Lung microvascular endothelial cell (primary cell): ENCODE measurements at places on chromosomes 4 and X.

GRCh38 chr4:88660446-88661294, 37.0 kb downstream of the NAP1L5 start:
- no peak for DNase-seq

GRCh38 chr4:37685161-37685822, 884 bp downstream of the RELL1 start:
- DNase-seq, result peak; percentile 14

DNA sequence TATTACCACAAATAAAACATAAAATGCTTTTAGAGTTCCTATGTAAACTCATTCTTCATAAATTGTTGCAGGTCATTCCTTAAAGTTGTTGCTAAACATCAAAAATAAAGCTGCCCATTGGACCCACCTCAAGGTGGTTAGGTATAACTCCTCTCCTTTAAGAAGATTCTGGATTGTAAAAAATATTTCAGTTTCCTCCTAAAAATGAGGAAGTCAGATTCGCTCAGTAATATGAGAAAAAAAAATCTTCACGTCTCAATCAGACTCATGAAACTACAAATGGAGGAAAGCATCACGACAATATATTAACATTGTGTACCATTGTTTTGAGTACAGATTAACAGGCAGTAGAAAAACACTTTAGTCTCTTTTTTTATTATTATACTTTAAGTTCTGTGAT, 105.9 kb downstream of the DDX60 start:
- DNase-seq, result no peak

- no peak for DNase-seq
Measured at GRCh38 chr4:55965585-55965984, 16.8 kb downstream of the CEP135 start.

DNA sequence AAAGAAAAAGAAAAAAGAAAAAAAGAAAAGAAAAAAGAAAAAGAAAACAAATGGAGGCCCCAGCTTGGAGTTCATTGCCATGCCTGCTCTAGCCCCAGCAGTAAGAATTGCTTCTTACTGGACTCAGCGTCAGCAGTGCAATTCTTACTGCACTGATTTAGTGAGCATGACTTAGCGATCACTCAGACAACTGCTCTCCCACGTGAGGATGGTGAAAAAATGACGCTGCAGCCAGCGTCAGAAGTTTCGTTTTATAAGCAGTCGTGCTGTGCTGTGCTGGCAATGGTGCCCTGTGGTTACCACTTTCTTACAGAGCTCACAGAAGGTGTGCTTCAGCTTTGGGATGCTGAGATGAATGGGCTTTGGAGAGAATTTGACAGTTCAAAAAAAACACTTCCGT, 68.3 kb upstream of the DDX3X start:
- no peak for DNase-seq

GRCh38 chr4:180190382-180190781, 2052.8 kb upstream of the TENM3 start:
- no peak for DNase-seq

- DNase-seq, result peak; percentile 24
Measured at GRCh38 chr4:17762726-17763125, 18.7 kb downstream of the FAM184B start.

DNA sequence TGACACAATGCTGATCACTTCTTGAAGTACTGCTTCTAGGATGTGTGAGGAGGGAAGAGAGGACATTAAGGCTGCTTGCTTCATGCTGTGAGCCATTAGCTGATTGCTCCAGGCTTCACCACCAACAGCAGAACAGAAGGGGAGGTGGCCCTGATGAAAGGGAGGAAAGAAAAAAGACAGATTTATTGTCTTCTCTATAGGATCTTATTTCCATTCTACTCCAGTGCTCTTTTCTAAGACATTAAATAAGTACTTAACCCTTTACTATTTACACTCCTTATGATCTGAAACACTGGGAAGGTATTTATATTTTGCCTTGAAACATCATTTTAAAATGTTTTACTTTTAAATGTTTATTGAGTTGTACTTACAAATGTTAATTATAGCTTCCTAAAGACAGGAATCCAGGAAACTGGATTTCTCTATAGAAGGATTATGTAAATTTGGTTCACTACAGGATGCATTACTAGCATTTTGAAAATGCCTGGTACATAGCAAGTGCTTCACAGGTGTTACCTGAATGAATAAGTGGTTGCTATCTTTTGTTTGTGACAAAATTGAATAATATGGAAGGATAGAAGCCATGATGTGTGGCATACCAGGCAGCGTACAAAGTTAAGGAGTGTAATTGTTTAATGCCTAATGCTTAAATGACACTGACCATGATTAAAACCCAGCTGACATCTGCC, 680.9 kb upstream of the ATOH1 start:
- DNase-seq, result no peak

- no peak for DNase-seq
Measured at GRCh38 chrX:56974408-56974807, 20.9 kb downstream of the SPIN3 start.

GRCh38 chr4:75781305-75781704, 56.9 kb downstream of the USO1 start:
- DNase-seq, result no peak

- peak; percentile 41 for DNase-seq
Measured at GRCh38 chr4:9765091-9765490, 16.3 kb upstream of the DRD5 start.

DNA sequence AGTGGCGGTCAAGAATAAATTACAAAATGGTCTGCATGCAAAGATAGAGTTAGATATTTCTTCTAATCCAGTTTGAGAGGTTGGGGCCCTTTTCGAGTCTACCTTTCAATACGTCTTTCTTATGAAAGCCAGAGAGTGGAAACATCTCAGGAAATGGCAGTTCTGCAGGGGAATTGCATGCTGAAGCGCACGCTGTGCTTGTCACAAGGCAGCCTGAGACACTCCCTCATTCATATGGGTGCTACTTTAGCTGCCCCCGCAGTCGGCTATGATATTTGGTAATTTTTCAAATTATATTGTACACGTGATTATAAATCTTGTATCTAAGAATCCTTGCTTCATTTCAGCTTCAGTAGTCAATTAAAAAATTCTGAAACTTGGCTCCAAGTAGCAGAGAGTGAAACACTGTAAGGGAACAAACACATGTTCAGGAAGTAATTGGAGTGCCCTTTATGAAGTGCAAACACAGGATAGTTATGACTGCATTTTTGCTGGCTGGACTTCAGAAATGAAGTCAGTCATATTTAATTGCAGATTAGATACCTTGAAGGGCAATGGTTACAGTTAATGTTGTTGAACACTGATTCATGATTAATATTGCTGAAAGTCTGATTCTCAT, 145.5 kb upstream of the NAP1L5 start:
- DNase-seq, result peak; percentile 54

GRCh38 chr4:72975488-72975784, 94.1 kb downstream of the COX18 start:
- peak; percentile 32 for DNase-seq

GRCh38 chrX:122344816-122345215, 839.3 kb upstream of the GRIA3 start:
- DNase-seq, result no peak

- no peak for DNase-seq
Measured at GRCh38 chr4:143625632-143626031, 74.8 kb downstream of the FREM3 start.

DNA sequence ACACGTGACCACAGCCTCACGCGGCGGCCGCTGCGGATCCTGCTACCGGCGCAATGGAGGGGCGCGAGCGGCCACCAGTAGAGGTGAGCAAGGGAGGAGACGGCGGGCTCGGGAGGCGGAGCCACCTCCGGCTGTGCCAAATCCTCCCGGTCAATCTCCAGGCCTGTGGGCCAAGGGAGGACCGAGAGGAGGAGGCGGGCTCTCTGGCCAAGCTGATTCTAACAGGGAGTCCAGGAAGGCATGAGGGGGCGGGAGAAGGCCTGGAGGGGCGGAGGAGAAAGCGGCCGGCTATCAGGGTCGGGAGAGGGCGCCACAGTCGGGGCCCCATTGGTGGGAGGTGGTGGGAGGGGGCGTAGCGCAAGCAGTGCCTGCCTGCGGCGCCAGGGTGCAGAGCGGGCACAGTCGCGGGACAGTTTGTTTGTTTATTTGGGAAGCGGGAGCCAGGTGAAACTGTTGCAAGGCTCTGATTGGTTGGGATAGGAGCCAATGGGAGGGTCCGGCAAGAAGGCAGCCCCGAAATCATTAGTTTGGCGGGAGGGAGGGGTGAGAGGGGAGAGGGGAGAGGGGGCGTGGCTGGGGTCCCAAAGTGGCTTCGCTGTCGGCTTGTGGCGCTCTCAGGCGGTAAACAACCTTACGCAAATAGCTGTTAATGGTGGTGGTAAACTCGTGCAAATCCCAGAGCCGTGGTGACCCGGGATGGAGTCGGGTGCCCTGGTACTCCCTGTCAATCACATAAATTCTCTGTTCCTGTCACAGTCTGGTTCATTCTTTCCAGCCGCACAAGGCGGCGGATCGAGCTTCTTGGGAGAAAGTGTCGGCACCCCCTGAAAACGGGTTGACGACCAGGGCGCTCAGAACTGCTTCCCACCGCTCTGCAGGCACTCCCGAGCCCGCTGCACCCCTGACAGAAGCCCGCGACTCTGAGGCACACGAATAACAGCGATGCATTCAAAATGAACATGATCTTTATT, at the start of gene IRS4:
IRS4 (minus strand) TSS at position 55 of the 971 bp plus-strand sequence.
- peak; percentile 2 for DNase-seq

- DNase-seq, result peak; percentile 60
Measured at GRCh38 chrX:37926700-37927099, 79.3 kb upstream of the DYNLT3 start.

GRCh38 chr4:103429283-103429682, 231.1 kb upstream of the CENPE start:
- DNase-seq, result no peak

DNA sequence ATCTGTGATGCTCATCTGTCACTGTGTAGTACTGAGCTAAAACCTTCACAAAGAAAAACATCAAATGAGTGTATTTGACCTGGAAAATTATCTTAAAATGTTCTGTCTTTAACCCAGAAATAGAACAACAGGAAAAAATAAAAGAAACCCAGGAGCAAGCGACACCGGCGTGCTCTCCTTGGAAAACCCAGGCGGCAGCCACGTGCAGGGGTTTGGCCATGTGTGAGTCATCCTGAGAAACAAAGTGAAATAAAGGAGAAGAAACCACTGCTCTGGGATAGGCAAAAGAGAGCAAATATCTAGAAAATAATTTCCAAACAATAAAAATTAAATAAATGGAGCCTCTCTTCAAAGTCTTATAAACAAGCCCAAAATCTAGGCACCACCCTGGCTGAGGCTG, 20.0 kb upstream of the TMEM128 start:
- peak; percentile 24 for DNase-seq

DNA sequence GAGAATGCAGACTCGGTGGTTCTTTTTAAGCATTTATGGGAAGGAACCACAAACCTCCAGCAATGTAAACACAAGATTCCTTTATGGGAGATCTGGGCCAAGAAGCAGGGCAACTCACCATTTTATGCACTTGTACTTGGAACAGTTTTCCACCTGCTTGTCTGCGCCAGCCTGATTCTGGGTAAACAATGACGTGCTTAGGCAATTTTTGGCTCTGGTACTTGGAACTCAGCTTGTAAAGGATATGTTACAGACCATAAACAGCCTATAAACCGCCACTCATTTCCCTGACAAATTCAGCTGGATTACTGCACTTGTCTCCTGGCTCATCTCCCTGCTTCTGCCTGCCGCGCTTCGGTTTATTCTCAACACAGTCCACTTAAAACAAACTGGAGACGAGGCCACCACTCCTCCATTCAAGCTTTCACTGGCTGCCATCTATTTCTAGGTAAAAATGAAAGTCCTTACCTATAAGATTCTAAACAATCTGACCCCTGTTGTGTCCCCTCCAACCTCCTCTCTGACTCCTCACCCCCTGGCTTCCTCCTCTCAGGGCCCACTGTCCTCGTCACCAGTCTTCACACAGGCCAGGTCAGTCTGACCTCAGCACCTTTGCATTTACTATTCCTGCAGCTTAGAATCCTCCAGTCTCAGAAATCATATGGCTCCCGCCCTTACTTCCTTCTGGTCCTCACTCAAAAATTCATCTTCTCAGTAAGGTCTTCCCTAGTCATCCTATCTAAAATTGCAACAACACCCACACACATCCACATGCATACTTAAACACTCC, 205.9 kb upstream of the GALNT7 start:
- DNase-seq, result peak; percentile 47

- DNase-seq, result no peak
Measured at GRCh38 chrX:802846-803245, 172.3 kb downstream of the SHOX start.

DNA sequence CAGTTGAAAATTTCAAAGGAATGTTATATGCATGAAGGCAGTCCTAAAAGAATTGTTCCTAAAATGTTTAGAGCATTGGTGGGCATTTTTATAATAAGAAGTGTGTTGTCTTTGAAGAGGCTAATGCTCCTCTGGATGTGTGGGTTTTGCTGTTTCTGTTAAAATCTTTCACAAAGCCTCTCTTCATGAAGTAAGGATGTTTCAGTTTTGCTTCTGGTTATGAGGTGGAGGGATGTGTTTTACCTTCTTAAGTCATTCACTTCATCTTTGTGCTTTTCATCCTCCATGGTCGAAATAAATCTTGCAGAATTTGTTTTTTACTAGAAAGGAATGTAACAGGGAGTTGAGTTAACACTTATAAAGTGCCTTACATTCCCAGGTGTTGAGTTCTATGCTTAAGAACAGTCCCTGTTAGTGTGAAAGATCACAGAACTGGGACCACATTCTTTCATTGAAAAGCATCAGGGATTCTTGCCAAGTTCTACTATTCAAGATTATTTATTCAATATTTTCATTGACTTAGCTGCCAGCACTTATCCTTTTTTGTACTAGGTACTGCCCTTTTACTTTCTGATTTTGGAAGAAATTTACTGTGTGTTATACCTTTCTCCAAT, 21.1 kb downstream of the FHIP1A start:
- DNase-seq, result no peak

GRCh38 chr4:176970853-176971252, 178.1 kb upstream of the VEGFC start:
- DNase-seq, result no peak

DNA sequence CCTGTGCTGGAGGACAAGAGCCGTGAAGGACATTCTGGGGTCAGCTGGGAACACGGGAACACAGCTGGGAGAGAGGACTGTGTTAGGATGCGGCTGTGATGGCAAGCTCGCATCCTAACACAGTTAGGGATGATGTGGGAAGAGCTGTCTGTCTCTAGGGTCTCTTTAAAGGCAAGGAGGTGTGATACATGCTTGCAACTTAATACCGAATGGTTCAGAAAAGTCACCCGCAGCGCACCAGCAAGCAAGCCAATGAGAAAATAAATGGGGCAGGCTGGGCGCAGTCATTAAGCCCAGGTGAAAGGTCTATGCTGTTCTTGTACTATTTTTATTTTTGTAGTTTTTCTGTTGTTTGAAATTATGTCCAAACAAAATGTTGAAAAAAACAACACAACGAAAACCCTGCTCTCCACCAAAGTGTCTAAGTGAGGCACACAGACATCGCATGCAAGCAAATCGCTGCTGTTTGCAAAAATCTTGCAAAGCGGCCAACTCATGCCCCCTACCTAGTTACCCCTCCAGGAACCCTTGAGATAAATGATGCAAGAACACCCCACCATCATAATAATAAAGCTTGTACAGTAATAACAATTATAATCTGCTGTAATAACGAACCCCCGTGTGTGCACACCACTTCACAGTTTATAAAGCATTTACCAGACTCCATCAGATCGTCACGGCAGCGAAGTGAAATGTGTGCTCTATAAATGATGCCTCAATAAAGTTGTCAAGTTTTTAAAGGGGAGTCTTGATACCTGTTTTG, 17.9 kb upstream of the ADRA2C start:
- no peak for DNase-seq
